ENCODE measurements at places on chromosomes 4 and X.

DNA sequence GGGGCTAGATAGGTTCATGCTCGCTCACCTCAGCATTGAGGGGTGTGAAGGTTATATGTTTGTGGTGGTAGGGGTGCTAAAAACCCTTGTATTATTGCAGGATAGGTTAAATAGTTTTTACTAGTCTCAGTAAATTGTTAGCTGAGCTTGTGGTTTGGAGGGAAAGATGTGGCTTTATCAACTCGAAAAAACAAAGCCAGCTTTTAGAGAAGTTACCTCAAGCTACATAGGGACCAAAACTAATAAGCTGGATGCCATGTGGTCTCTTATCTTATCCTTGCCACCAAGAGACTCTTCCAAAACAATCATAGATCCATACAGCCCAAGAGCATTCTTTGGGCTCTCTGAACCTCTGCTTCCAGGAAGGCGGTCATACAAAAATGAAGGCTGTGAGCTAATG is 29.2 kb downstream of the MSN start:
- no peak for DNase-seq

GRCh38 chr4:16199093-16199492 is 27.2 kb downstream of the TAPT1 start:
- DNase-seq, result peak; percentile 29

GRCh38 chr4:153927451-153927850 is 138.6 kb upstream of the SFRP2 start:
- DNase-seq, result no peak

GRCh38 chr4:147157860-147158701 is 212.4 kb upstream of the TTC29 start:
- DNase-seq, result peak; percentile 3

- DNase-seq, result no peak
Observed at GRCh38 chr4:74590476-74590875, 145.5 kb downstream of the AREG start.

DNA sequence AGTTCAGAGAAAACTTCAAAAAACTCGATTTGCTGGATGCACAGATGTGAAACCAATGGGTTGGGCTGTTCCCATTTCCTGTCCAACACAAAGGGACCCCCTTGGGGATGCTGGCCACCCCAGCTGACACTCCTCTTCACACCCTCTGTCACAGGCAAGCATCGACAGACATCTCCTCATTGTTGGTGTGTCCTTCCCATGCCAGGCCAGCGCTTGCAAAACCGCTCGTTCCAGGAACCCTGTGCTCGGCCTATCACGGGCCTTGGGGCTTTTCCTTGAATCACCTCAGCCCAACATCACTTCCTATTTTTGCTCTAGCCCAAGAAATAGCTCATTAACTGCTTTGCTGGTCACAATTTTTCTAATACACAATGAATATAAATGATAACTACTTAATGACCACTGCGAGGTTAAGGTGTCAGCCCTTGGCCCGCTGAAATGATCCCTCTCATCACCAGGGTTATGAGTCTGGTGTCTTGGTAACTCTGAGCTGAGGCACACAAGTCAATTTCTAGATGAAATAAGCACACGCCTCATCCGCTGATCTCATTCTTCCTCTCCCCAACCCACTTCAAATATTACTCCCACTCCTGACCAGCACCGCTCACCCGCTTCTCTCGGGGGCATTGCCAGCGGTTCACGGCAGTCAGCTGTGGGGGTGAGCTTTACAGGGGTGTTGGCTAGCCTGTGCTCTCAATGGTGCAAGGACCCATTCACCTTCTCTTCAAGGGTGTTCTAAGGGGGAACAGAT is 32.3 kb downstream of the BCOR start:
- DNase-seq, result no peak

DNA sequence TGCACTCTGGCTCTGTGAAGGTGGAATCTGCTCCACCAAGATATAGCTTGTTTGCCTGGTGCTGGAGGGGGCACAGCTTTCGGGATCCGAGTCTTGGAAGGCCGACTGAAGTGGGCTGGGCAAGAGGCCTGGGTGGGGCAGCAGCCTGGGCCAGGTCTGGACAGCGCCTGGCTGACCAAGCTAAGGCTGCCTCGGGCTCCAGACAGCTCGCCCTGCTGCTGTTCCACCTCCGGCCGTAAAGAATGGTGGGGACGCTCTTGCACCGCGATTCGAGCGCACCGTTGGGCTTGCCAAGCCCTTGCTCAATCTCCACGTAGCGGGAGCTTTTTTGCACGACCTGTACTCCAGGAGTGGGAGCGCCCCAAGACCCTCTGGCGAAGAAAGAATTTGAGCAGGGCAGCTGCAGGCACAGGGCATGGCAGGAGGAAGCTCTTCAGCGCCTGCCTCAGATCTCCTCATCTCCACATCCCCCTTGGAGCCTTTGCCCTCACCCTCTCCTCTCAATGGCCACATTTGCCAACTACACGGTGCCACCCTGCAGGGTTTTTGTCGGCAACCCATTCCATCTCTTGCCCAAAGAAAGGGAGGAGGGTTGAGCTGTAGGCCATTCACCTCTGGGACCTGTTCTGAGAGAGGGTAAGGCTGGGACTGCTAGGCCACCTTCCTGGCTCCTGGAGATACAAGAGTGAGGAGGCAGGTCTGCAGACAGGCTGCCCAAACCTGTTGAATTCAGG is 18.9 kb downstream of the CNGA2 start:
- DNase-seq, result no peak

DNA sequence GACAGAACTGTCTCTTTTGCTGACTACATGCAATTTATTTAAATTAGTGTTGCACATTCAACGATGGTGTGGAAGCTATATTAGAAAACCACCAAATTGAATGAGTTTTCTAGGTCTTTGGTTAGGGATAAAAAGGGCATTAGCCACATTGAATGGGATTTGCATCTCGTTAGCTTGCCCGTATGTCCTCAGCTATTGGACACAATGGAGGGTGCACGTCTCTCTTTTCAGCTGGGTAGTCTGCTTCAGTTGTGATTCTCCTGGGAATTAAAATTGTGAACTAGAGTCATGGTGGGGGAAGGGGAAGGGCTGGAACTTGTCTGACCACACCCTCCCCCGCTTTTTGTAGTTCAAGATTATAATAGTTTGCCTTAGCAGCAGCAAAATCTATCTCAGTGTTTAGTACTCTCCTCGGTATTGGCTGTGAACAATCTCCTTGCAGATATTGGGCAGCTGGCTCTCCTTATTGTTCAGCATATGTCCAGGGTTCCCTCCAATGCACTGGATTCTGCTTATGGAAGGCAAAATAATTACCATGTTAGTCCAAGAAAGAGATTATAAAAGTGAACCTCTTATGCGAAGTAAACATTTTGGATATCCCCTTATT is 23.3 kb downstream of the TRIM2 start:
- no peak for DNase-seq

GRCh38 chr4:179165000-179165738 is 1722.9 kb upstream of the AGA start:
- DNase-seq, result no peak

GRCh38 chrX:134717698-134718097 is 59.4 kb upstream of the PLAC1 start:
- no peak for DNase-seq

GRCh38 chr4:183190900-183191527 is 92.0 kb downstream of the WWC2 start:
- DNase-seq, result no peak

DNA sequence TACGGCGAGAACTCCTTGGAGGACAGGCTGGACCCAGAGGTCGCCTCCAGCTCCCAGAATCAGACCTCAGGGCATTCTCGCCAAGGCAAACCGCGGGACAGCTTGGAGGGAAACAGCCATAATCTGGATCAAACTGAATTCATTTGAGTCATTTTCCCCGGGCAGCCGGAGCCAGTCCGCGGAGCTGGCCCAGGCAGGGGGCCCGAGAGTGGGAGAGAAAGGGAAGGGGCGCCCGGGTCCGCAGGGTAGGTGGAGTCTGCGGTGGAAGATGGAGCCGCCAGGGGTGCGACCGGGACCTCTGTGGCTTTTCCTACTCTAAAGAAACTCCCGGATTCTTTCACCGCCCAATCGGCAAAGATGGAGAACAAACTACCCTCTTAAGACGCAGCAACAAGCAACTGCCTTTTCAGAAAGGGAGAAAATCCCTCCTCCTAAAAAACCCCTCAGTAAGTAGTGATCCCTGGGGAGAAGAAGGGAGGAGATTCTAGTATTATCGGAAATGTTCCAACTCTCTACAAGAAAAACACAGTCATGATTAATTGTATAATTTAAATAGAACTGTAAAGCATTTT is 5.2 kb downstream of the NKX3-2 start:
- DNase-seq, result no peak

- DNase-seq, result peak; percentile 50
Observed at GRCh38 chrX:53714580-53715345, 28.2 kb upstream of the HUWE1 start.

DNA sequence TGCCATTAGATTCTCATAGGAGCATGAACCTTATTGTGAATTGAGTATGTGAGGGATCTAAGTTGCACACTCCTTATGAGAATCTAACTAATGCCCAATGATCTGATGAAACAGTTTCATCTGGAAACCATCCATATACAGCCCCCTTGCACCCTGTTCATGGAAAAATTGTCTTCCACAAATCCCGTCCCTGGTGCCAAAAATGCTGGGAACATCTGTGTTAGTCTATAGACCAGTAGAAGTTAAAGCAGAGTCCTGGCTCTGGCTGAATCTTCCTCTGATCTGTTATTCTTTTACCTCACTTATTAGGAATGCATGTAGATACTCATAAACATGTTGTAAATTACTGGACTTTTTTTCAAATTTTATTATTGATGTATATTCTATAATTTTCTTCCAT is 29.2 kb downstream of the SULT1B1 start:
- DNase-seq, result no peak

DNA sequence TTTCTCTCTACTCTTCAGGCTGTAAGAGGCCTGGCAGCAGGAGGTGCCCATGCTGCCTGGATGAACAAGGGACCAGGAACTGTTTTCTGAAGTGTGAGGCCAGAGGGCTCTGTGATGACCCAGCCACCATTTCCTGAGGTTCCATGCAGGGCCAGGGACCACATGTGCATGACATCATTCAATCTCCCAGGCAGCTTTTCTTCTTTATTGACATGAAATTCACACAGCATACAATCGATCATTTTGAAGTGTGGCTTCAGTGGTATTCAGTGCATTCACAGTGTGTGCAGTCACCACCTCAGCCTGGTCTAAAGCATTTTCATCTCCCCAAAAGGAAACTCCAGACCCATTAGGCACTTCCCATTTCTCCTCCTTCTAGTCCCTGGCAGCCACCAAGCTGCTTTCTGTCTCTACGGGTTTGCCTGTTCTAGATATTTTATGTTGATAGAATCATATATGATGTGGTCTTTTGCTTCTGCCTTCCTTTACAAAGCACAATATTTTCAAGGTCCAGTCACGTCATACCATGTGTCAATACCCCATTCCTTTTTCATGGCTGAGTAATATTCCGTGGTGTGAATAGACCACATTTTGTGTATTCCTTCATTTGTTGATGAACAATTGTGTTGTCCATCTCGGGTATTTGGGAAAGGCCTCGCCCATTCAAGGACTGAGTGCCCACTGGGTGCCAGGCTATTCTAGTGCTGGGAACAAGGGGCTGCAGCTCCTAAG is 93.1 kb downstream of the PSAPL1 start:
- DNase-seq, result no peak

Data from HCEC 1CT (cell line).